ENCODE measurements at places on chromosomes 11 and 22.

DNA sequence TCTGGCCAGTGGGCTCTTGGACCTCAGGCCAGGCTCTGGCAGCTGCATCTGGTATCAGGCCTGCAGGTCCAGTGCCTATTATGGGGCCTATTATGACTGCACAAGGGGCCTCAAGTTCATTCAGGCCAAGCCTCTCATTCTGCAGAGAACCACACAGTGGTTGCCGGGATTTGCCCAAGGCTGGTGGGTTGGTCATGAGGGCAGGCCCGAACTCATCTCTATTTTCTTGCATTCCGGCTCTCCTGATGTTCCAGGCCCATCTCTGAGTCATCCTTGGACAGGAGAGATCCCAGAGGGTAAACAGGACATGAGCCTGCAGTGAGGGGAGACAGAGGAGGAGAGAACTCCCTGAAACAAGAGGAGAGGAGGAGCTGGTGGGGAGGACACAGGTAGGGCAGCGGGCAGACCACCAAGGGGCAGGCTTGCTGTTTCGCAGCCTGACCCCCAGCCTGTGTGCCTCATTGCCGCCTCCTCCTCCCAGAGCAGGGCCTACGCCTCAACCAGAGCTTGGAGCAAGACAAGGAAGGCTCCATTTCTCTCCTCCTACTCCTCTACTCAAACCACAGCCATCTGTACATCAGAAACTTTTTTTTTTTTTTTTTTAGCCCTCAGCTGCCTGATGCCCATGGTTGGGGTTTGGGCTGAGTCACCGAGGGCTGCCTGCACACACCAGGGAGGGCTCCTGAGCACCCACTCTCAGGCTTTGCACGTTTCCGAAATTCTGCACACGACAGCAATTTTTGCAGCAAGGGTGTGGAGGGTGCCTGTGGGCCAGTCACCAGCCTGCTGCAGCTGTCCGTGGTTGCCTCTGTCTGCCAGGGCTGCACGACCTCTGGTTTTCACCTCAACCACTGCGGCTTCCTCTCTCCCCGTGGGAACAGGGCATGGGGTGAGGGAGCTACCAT is 12.7 kb upstream of the TREH start:
- DNase-seq, result no peak

DNA sequence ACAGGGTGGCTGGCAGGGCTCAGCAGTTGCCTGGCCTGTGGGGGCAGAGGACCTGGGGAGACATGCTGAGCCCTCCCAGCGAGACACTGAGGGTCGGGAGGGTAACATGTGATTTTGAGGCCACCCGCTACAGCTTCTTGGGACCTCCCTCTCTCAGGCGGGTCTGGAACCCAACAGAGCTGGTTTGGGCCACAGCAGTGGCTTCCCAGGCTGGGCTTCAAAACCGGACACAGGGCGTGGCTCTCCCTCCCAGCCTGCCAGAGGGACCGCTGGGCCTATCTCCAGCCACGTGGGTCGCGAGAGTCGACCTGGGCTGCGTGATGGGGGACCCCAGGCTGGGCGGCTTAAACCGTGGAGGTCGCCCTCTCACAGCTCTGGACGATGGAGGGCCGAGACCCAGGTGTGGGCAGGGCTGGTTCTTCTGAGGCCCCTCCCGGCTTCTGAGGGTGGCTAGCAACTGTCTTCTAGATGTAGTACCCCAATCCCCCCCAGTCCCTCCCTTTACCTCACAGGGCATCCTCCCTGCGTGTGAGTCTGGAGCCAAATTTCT is 91.7 kb downstream of the KCNQ1 start:
- no peak for DNase-seq

GRCh38 chr11:57645689-57646085 is 4.0 kb downstream of the YPEL4 start:
- DNase-seq, result no peak

GRCh38 chr11:114260077-114260476 is 36.1 kb upstream of the NNMT start:
- DNase-seq, result no peak

GRCh38 chr11:59560702-59561473 is 49.5 kb downstream of the OR4D9 start:
- DNase-seq, result no peak

All from epithelial cell of proximal tubule (primary cell).